Central memory CD8-positive, alpha-beta T cell (primary cell): ENCODE measurements at places on chromosomes 3 and 15.

- H3K4me1 ChIP-seq = peaks cover 83% of the 10 kb centered on the region
- no peak overlapping the region for H3K4me3 ChIP-seq
- H3K36me3 ChIP-seq = no peaks in the 10 kb centered on the region
- H3K27me3 ChIP-seq = no peaks in the 10 kb centered on the region
Observed at GRCh38 chr3:188400494-188401243, 246.7 kb downstream of the LPP start.

- no peaks in the 10 kb centered on the region for H3K27me3 ChIP-seq
- no peak overlapping the region for H3K27ac ChIP-seq
- H3K4me1 ChIP-seq = peaks cover 22% of the 10 kb centered on the region
Observed at GRCh38 chr3:143812481-143812880, 35.8 kb downstream of the SLC9A9 start.

DNA sequence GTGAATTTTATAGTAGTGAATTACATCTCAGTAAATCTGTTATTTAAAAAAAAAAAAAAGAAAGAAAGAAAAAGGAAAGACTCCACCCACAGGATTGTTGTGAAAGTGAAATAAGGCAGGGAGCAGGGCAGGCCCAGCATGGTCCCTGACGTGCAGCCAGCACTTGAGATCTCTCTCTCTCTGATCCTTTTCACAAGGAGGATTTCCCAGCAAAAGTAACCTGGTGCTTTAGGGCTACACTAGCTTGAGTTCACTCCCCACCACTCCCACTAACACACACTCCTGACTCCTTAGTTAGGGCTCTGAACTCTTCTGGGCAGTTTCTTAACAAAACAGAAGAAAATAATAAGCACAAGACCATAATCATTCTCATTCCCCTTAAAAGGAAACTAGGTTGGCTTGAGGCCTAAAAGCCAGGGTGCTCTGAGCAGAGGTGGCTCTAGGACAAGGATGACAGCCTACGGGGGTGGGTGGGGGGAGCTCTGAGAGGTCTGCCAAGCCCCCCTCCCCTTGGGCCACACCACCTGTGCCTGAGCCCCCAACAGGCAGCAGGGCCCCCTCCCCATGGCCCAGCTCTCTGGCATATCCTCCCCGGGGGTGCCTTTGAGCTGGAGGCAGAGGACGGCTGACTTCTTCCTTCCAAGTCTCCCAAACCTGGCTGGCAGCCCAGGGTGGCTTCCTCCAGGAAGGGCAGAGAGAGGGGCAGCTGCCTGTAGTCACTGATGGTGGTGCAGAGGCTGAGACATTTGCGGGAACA is 856 bp downstream of the TMEM40 start:
- DNase-seq = no peak
- H3K27ac ChIP-seq = no peak overlapping the region
- no peaks in the 10 kb centered on the region for H3K36me3 ChIP-seq
- H3K4me1 ChIP-seq = peaks cover 4% of the 10 kb centered on the region
- peaks cover 52% of the 10 kb centered on the region for H3K27me3 ChIP-seq
- no peak overlapping the region for H3K4me3 ChIP-seq

DNA sequence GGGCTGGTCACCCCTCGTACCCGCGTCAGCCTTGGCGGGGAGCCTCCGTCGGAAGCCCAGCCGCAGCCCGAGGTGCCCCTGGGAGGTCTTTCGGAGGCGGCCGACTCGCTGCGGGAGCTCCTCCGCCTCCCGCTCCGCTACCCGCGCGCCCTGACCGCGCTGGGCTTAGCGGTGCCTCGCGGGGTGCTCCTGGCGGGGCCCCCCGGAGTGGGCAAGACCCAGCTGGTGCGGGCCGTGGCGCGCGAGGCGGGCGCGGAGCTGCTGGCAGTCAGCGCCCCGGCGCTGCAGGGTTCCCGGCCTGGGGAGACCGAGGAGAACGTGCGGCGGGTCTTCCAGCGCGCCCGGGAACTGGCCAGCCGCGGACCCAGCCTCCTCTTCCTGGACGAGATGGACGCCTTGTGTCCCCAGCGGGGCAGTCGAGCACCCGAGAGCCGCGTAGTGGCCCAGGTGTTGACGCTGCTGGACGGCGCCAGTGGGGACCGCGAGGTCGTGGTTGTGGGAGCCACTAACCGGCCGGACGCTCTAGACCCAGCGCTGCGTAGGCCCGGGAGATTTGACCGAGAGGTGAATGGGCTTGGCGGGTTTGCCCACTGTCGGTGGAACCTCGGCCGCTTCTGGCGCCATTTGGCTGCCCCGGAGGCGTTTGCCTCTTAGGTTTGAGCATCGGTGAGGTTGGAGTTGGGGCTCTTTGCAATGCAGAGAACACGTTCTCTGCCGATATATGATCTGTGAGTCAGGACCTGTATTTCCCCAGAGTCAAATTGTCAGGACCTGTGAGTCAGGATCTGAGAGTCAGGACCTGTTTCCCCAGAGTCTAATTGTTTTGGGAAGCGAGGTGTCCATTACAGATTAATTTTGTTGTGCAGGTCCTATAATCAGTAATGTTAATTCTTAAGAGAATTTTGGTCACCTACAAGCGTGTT is 24.9 kb upstream of the GATM start:
- H3K27me3 ChIP-seq = no peaks in the 10 kb centered on the region
- H3K36me3 ChIP-seq = peaks cover 22% of the 10 kb centered on the region
- H3K4me1 ChIP-seq = peaks cover 27% of the 10 kb centered on the region
- peak overlapping the region; percentile 84 for H3K4me3 ChIP-seq
- no peak for DNase-seq

DNA sequence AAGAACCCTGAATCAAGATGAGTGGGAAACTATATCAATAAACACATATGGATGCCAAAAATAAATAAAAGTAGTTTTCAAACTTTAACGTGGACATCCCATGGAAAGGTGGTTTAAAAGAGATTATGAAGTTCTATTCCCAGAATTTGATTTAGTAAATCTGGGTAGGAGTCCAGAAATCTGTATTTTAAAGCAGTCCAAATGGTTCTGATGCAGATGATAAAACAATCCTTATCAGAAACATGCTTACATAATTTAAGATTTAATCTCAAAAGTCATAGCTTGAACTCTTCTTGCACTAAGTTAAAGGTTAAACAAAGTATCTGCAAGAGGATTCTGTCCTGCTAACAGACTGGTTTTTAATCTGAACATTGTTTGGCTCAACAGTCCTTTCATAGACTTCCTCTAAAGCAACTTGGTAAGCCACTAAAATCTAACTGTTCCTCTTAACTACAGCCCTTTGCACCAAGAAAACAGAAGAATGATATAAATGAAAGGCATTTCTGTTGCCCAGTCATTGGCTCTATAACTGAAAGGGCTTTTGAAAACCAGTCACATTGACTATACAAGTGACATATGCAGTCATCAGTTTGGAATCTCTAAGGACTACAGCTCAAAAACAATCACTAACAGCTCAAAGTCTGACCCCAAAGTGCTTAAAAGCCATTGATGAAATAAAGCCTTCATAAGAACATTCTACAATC is 23.4 kb upstream of the MAP4 start:
- no peak overlapping the region for H3K4me3 ChIP-seq
- no peak for DNase-seq
- peaks cover 3% of the 10 kb centered on the region for H3K36me3 ChIP-seq
- no peaks in the 10 kb centered on the region for H3K27me3 ChIP-seq
- no peak overlapping the region for H3K27ac ChIP-seq

DNA sequence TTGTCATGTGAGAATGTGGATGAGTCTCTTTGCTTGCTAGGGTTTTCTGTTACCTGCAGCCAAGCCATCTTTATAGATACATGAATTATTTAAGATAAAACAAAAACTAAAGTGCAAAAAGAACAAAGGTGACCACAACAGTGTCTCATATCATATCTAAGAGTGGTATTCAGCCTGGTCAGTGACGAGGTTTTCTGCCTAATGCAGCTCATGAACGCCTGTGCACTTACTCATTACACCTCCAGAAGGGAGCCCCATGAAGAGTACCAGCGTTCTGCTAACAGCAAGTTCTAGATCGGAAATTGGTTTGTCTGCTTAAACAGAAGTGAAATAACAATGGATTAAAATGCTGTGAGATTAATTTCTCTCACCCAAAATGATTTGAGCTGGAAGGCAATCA is 19.2 kb downstream of the PXYLP1 start:
- H3K27me3 ChIP-seq = no peaks in the 10 kb centered on the region
- no peak for DNase-seq
- H3K27ac ChIP-seq = no peak overlapping the region
- H3K4me1 ChIP-seq = peaks cover 15% of the 10 kb centered on the region
